Left ventricle myocardium inferior (tissue), 1 donor: ENCODE measurements at places on chromosomes 3 and 15. TPM values are rescaled to one million over a fixed set of nuclear protein-coding genes. Genes with fewer than 3 reads are reported as not detected.

ZSCAN2 gene
- total RNA-seq, result 7.4 TPM

KCTD6 gene
- 6.2 TPM for total RNA-seq

DNA sequence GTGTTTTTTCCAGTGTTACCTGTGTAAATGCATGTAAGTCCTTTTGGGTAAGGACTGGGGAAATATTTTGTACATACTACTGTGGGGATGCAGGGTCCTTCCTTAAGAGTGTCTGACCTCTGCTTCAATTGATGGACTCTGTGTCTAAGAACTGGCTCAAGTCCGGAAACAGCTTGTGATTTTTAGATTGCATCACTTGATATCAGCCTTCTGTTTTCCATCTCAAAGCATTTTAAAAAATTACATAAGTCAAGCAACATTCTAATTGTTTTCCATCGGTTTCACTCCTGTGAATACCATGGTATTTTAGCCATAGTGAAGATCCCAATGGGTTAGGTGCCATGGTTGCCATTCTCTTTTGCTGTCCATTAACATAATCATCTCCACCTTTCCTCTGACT is 597.6 kb downstream of the SQOR start:
- no peak overlapping the region for H3K27ac ChIP-seq
- no peak for DNase-seq
- no peaks in the 10 kb centered on the region for H3K27me3 ChIP-seq
- H3K4me3 ChIP-seq, result no peak overlapping the region
- no peaks in the 10 kb centered on the region for H3K36me3 ChIP-seq
- no peaks in the 10 kb centered on the region for H3K4me1 ChIP-seq

DNA sequence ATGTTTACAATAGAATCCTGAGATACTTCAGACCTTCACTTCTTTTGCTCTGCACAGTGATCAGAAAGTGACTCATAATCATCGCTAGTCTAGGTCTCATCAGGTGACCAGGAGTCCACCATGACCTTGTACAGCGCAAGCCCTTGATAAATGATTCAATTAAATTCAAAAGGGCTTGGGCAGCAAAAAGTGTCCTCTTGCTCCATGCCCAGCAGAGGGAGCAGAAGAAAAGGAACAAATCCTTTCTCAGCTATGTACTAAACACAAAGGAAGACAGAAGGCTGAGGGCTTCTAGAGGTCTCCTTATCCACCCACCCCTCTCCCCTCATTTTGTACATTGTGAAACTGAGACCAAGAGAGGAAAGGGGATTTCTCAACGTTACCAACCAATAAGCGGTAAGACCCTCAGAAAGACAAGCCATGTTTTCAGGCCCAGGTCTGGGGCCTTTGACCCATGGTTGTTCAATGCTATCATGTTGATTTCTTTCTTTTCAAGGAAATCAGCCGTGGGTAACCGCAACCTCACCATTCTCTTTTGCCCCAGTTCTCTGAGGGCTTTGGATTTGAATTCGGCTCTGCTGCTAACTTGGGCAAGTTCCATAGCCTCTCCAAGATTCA is 74.8 kb downstream of the AQP9 start:
- no peaks in the 10 kb centered on the region for H3K27me3 ChIP-seq
- no peaks in the 10 kb centered on the region for H3K36me3 ChIP-seq
- H3K27ac ChIP-seq, result no peak overlapping the region

RASL12 gene
- 12.9 TPM for total RNA-seq

DAZL gene
- total RNA-seq, result not detected

DNA sequence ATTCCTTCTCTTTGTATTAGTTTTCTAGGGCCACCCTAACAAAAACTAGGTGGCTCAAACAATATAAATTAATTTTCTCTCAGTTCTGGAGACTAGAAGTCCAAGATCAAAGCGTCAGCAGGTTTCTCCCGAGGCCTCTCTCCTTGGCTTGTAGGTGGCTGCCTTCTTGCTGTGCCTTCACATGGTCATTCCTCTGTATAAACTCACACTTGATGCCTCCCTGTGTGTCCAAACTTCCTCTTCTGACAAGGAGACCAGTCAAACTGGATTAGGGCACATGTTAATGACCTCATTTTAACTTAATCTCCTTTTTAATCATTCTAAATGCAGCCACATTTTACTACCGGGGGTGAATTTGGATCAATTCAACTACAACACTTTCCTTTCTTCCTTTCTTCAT is 691.1 kb downstream of the DIPK2A start:
- no peaks in the 10 kb centered on the region for H3K36me3 ChIP-seq
- no peaks in the 10 kb centered on the region for H3K27me3 ChIP-seq
- DNase-seq, result no peak
- H3K27ac ChIP-seq, result no peak overlapping the region
- no peak overlapping the region for H3K4me3 ChIP-seq
- H3K4me1 ChIP-seq, result no peaks in the 10 kb centered on the region

SLC9C1 gene
- 1.3 TPM for total RNA-seq

DNA sequence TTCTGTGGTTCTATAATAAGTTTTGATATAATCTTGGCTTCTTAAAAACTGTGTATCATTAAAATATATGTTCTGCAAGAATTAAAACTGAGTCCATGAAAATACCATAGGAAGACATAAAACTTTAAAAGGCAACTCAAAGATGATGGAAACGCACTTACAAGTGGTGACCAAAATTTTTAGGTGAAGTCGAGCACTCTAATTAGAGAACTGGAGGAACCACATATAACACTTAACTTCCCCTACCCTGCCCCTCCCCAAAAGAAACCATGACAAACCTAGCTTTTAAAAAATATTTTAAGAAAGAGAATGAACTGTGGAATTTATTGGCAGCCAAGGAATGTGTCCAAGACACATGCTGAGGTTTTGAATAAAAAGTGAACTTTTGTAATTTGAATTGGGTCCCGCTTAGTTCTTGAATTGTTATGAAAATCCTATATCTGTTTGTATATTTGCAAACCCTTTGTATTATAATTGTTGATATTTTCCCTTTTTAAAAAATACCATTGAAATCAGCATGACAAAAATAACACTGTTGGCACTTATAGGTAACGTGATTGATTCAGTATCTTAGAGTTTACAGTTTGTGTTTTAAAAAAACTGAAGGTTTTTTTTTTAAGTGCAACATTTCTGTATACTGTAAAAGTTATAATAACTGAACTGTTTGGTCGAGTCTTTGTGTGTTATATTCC is 7.7 kb downstream of the NR2F2 start:
- DNase-seq, result no peak
- peaks cover 15% of the 10 kb centered on the region for H3K36me3 ChIP-seq
- peak overlapping the region; percentile 96 for H3K27ac ChIP-seq
- peaks cover 23% of the 10 kb centered on the region for H3K27me3 ChIP-seq
- H3K4me1 ChIP-seq, result peaks cover 77% of the 10 kb centered on the region
- peak overlapping the region; percentile 88 for H3K4me3 ChIP-seq

- no peaks in the 10 kb centered on the region for H3K4me1 ChIP-seq
- no peak overlapping the region for H3K27ac ChIP-seq
- DNase-seq, result no peak
- H3K27me3 ChIP-seq, result peaks cover 10% of the 10 kb centered on the region
Measured at GRCh38 chr15:80384432-80384831, 19.8 kb upstream of the ARNT2 start.

- DNase-seq, result no peak
- no peak overlapping the region for H3K4me3 ChIP-seq
- H3K36me3 ChIP-seq, result no peaks in the 10 kb centered on the region
- H3K4me1 ChIP-seq, result no peaks in the 10 kb centered on the region
- H3K27ac ChIP-seq, result no peak overlapping the region
- peaks cover 6% of the 10 kb centered on the region for H3K27me3 ChIP-seq
Measured at GRCh38 chr3:181906338-181906737, 194.6 kb downstream of the SOX2 start.

- peak; percentile 80 for DNase-seq
- peaks cover 84% of the 10 kb centered on the region for H3K27me3 ChIP-seq
- H3K4me3 ChIP-seq, result peak overlapping the region; percentile 78
- peak overlapping the region; percentile 49 for H3K27ac ChIP-seq
Measured at GRCh38 chr15:100918034-100918689, 995 bp upstream of the LRRK1 start.

ANKRD63 gene
- total RNA-seq, result not detected

DNA sequence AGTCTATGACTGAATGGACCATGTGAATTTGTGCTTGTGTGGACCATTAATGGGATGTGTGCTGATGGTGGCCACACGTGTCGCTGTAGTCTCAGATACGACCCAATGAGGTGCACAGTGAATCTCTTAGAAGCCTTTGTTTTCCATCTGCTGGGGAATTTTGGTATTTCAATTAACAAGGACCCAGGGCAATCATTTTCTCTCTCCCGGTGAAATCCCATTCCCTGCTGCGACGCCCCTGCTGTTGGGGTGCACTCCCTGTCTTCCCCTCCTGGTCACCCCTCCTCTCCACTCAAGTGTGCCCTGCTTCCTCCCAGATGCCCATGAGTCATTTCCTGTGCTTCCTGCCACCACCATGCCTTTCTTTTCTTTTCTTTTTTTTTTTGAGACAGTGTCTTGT is 32.7 kb downstream of the EBLN2 start:
- no peaks in the 10 kb centered on the region for H3K27me3 ChIP-seq
- no peak overlapping the region for H3K27ac ChIP-seq
- no peak overlapping the region for H3K4me3 ChIP-seq
- H3K4me1 ChIP-seq, result peaks cover 7% of the 10 kb centered on the region
- DNase-seq, result no peak
- no peaks in the 10 kb centered on the region for H3K36me3 ChIP-seq

DPPA2 gene
- not detected for total RNA-seq

DNA sequence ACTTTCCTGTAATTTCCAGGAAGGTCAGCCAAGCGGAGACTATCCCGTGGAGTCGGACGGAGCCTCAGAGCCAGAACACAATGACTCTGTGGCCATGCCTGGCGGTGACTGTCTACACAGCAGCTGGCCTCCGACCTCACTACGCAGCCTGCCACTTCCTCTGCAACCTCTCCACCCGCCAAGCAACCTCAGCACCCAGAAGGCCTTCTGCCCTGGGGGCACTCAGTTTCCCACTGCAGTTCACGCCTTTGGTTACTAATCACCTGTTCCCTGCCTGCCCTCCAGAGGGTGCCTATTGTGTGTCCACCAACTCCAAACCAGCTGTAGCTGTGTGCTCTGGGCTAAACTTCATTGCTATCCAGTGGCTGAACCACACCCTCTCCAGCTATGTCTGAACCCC is 44.0 kb downstream of the TM2D3 start:
- H3K4me3 ChIP-seq, result no peak overlapping the region
- H3K36me3 ChIP-seq, result no peaks in the 10 kb centered on the region
- peaks cover 24% of the 10 kb centered on the region for H3K4me1 ChIP-seq
- H3K27me3 ChIP-seq, result no peaks in the 10 kb centered on the region
- no peak for DNase-seq
- H3K27ac ChIP-seq, result peak overlapping the region; percentile 46

DNA sequence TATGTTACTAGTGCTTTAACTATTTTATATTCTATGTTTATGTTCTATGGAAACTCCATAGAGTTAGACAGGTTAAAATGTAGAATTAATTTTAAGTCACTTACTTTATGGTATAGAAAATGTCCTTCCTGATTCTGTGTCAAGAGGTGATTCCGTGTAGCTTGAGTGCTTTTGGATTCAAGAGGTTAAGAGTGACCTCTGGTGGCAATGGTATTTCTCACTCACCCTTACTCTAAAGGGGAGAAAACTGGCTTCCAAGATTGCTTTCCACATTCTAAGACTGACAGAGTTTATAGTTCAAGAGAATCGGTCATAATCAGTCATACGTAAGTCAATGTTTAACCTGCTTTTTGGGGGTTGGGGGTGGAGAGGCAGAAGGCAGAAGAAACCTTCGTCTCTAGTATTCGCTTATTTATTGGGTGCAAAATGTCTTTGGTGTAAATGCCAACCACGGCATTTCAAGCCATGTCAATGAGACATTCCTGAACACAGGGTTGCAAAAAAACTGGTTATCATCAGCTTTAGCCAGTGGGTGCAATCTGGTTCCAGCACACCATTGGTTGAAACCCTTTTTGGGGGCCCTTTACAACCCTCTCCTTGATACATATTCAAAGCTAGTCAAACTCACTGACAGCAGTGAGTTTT is 92.0 kb upstream of the VGLL3 start:
- H3K4me1 ChIP-seq, result no peaks in the 10 kb centered on the region
- no peak overlapping the region for H3K4me3 ChIP-seq
- H3K27me3 ChIP-seq, result no peaks in the 10 kb centered on the region
- no peaks in the 10 kb centered on the region for H3K36me3 ChIP-seq
- DNase-seq, result no peak
